Dorsolateral prefrontal cortex (tissue), 122 donors: ENCODE measurements at places on chromosomes 1 and 21. TPM values are rescaled to one million over a fixed set of nuclear protein-coding genes. Genes with fewer than 3 reads are reported as not detected.

DNA sequence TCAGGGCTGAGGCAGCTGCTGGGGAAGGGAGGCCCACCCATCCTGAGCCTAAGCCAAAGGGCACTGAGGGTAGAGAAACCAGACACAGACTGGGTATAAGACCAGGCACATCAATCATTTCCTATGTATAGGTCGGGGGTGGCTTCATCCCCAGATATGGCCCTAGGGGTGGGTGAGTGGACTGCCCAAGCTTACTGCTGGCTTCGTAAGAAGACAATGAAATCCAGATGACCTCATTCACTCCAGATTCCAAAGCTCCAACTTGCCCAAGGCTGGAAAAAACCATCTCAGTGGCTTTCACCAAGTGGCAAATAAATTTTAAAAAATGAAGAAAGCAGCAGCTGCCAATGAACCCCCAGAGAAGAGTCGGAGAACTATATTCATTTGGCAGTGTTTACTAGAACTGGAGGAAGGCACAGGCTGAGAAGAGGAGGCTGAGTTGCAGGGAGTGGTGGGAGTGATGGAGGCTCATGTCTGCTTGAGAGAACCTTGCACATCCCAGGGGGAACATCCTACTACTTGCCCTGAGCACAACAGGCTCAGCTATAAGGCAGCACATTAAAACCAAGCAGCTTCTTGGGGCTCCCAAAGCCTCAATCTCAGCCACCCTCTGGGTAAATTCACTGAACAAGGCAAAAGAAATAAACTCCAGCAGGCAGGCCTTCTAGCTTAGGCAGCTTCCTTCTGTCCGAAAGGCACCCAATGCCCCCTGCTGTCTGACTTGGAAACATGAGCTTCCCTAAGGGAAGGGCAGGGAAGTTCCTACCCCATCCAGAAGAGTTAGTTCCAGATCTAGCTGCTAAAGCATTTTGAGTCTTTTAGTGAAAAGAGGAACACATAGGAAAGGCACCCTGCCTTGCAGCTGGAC is 14.1 kb downstream of the PEA15 start:
- peak; percentile 80 for DNase-seq

GRCh38 chr1:83796409-83796808 is 202.5 kb downstream of the TTLL7 start:
- DNase-seq: no peak

DNA sequence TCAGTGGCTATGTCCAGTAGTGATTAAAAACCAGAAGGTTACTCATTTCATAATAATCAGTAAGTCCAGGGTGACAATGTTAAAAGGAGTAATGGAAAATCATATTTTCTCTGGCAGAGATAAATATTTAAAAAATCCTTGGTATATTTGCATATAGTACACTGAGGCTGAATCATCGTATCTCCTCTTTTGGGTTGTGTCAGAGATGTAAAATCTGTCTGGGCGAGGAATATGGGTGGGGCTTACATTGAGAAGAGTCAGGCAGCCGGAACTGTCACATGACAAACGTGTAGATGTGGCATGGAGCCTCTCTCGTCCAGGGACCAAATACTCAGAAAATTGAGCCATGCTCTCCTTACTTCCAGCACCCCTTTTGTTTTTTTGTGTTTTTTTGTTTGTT is 120.9 kb downstream of the FMN2 start:
- no peak for DNase-seq

Gene RUNX1
- 6.0 TPM for total RNA-seq
